Dorsolateral prefrontal cortex (tissue), 122 donors: ENCODE measurements at places on chromosomes 11 and 22.

- DNase-seq = no peak
Measured at GRCh38 chr11:130553306-130553705, 104.9 kb downstream of the ADAMTS15 start.

DNA sequence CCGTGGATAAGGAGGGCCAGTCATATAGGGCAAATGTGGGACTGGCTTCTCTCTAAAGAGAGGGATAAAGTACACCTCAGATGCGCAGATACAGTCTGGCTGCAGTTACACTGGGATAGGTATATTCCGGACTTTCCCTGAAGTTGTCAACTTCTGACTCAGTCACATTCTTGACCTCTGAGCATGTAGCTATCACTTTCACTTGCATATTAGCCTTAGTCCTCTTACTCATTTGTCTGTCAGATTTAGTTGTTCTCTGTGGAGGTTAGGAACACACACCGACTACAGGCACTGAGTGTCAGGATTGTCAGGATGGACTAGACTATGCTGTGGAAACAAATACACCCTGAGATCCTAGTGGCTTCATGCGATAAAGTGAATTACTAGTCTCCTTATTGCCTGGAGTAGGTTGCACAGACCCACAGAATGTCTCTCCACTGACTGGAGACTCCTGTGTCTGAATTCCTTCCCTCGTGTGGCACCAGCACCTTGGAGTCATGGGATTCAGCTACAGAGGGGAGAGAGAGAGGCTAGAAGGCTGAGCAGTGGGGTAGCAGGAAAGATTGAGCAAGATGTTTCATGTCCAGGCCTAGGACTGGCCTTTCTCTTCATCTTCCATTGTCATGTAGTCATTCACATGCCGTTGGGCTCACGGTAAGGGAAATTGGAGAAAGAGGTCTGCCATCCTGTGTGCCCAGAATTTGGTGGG, 654.3 kb downstream of the NTM start:
- DNase-seq = no peak

DNA sequence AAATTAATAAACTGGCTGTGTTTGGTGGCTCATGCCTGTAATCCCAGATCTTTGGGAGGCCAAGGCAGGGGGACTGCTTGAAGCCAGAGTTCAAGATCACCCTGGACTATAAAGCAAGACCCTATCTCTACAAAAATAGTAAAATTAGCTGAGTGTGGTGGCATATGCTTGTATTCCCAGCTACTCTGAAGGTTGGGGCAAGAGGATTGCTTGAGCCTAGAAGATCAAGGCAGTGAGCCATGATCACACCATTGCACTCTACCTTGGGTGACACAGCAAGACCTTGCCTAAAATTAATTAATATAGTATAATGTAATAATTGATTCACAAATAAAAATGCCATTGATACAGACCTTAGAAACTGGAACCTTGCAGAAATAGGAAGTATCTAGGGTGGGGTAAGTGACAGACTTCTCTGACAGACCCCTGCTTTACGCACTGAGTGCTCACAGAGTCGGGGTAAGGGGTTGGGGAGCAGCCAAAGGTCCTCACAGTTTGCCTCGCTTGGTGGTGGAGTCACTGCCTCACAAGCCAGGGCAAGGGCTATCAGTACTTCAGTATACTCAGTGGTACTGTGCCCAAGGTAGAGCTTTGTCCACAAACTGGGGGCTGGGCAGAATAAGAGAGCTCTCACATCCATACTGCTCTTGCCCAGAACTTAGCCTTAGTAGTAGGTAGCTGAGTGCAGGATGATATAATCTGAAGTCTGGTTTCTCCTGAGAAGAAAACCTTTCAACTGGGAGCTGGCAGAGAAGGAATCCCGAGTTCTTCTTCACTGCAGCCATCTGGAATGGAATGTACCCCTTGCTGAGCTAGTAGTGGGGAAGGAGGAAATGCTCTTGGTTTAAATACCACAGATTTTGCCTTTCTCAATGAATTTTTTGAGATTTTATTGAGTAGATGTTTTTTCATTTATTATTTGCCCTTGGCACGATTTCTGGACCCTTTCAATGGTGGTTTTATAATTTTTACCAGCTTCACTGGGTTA, 65.5 kb downstream of the EMSY start:
- DNase-seq = no peak

GRCh38 chr11:12162652-12163051, 52.3 kb downstream of the MICAL2 start:
- DNase-seq = no peak
